ENCODE measurements at places on chromosomes 7 and 10. TPM values are rescaled to one million over a fixed set of nuclear protein-coding genes. Genes with fewer than 3 reads are reported as not detected.

Gene DDX56
- polyA plus RNA-seq: 52.6 TPM

Gene ZNF12
- polyA plus RNA-seq: 15.4 TPM

Gene STAMBPL1
- 50.3 TPM for polyA plus RNA-seq

Gene SYNPO2L
- 0.02 TPM for polyA plus RNA-seq

Gene UCN3
- polyA plus RNA-seq: not detected

Gene TRPV5
- not detected for polyA plus RNA-seq

Gene EGFR
- polyA plus RNA-seq: 59.0 TPM

Gene CYP3A7
- 0.17 TPM for polyA plus RNA-seq

Gene VWDE
- 0.02 TPM for polyA plus RNA-seq

Gene SNX8
- polyA plus RNA-seq: 53.0 TPM

DNA sequence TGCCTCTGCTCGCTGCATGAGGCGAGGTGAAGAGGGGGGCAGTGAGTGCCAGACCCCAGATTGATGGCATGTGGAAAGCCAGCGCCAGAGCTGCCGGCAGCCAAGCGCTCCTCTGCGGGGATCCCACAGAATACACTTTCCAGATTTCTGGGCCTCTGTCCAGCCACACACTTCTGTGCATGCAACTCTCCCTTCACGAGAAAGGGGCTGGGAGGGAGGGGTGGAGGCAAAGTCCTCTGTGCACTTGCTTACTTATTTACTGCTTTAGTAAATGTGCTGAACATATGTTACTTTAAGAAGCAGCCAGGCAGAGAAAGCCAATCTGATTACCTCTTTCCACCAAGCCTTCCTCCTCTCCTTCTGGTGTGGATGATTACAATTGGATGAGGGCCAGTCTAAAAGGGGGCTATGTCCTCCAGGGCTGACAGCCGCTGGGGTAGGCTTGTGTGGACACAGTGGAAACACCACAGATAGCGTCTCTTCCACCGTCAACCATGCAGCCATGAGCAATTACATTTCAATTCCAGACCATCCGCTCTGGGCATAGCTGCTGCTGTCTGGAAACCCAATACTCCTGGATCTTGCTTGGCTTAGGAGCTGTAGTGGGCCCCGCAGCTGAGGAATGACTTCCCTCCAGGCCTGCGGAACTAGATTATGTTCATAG, 322.8 kb upstream of the ANKRD30A start:
- no peak for DNase-seq

DNA sequence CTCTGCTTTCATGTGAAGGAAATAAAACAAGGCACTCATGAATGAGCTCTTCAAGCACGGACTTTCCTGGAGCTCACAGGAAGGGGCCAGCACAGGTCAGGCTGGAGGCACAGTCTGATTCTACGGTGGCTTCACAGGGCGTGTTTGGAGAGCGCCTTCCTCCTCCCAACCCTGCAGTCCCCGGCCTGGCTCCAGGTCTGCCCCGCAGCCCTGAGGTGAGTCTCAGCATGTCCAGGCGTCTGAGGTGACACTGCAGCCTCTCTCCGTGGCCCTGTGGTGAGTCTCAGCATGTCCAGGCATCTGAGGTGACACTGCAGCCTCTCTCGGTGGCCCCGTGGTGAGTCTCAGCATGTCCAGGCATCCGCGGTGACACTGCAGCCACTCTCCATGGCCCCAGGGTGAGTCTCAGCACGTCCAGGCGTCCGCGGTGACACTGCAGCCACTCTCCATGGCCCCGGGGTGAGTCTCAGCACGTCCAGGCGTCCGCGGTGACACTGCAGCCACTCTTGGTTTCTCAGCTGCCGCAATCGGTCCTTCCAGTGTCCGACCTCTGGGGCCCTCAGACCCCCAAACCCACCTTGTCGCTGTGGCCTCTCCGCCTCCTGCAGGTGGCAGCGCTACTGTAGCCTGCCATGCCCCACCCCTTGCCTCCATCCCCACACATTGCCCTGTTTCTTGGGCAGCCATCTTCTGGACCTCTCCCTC, 381.7 kb downstream of the DNAJB6 start:
- no peak for DNase-seq

GRCh38 chr7:136874393-136875032, 6.1 kb downstream of the CHRM2 start:
- no peak for DNase-seq

DNA sequence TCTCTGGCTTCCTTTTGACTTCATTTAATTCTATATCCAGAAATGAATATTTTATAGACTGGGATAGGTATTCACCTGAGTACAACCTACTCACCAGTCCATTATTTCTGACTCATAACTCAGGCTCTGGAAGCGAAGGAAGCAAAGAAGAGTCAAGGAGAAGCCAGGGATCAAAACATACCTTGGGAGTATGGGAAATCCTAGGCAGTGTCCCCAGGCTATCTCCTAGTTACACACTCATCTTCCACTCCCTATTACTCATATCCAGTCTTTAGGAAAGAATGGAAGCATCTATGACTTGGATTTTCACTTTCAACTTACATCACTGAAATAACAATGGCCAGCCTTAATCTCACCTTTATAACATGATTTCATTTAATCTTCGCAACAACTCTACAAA, 40.9 kb upstream of the ELAPOR2 start:
- DNase-seq: no peak

DNA sequence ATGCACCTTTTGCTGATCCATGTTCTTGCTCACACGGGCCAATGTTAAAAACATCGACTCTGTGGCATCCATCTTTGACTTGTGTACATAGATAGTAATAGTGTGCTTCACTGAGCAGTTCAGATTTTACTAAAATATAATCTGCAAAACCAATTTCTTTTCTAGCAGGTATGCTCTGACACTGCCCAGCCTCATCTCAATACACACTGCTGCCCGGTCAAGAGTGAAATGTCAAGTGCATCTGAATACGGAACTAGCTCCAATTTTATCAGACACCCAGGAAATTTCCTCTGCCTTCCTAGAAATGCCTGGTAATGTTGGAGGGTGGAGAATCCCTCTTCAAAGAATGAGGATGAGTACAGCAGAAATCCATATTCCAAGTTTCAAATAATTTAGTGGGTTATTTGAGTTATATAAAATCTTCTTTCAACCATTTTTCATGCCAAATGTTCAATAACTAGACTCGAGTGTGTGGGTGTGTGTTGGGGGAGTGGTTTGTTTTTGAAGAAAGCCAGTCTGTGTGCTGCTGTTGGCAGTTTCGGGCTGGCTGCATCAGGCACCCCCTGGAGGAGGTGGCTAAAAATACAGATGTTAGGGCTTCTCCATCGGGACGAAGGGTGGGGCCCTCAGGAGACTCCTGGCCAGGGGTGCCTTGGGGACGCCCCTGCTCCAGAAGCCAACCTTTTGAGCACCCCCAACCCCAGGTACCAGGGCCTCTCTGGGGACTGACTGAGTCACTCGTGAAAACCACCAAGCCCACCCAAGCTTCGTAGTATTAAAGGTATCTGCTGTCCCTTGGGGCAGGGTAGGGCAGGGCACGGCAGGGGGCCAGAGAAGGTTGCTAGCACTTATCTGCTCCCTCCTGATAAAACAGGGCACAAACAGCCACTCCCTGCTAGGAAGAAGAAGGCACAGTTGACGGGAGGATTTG, 15.4 kb downstream of the CTBP2 start:
- DNase-seq: no peak

DNA sequence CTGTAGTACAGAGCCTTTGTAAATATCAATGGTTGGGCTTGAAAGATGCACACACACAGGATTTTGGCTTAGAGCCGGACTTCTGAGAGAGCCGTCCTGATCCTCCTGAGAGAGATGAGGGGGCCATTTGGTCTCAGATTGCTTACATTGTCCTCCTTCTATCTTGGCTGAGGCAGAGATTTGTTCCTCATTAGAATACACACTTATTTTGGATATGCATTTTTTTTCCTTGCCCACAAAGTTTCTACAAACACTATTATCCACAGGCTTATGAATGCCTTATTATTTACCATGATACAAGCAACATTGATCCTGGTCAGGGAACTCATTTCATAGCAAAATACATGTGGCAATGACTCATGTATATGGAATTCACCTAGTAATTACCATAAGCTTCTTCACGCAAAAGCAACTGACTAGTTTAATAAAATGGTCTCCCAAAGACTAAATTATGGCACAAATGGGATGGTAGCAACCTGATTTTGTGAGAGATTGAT, 175.3 kb downstream of the MDFIC start:
- peak; percentile 49 for DNase-seq

DNA sequence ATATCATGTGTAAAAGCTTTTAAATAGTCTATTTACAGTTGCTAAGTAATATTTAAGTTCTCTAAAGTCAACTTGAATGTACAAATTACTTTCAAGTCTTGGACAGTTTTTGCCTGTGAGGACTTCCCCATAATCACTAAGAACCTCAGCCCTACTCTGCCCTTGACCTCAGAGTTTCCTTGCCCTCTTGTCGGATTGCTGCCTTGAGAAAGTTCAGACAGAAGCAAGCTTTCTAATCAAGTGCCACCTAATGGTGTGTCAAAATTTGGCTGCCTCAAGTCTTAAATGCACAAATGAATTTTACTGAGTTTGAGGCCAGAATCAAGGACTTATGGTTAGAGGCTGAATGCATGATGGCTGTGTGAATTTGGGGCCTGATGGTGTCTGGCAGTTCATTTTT, 88.3 kb upstream of the KAT6B start:
- no peak for DNase-seq

DNA sequence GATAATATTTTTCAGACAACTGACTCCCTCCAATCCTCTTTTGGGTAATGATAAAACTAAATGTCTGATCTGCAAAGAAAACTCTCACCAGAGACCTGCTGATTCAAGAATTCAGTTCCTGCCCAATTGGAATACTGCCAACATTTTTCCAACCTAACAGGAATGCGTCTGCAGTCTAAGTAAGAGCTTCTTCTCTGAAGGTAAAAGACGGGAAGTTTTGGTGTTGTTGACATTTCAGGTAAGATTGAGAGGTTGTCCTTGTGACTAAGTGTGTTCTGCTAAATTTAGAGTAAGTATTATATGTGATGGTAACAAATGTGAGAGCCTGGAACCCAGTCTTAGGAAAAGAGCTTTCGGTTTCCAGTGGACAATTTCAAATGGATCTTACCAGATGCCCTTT, 17.6 kb downstream of the IFIT5 start:
- no peak for DNase-seq

DNA sequence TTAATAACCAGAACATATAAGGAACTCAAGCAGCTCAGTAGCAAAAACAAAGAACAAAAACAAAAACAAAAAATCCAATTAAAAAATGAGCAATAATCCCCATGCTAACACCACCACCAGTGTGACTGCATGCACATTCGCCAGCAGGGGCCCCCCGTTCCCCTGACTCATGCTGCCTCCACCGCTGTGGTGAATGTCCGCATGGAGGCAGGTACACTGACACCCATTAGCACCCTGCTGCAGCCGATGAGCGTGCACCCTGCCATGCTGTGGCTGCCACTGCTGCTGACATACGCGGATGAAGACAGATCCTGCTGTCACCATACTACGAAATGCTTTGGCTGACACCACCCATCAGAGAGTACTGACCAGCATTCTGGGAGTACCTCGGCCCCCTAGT, 321.6 kb upstream of the LRRTM3 start:
- no peak for DNase-seq

DNA sequence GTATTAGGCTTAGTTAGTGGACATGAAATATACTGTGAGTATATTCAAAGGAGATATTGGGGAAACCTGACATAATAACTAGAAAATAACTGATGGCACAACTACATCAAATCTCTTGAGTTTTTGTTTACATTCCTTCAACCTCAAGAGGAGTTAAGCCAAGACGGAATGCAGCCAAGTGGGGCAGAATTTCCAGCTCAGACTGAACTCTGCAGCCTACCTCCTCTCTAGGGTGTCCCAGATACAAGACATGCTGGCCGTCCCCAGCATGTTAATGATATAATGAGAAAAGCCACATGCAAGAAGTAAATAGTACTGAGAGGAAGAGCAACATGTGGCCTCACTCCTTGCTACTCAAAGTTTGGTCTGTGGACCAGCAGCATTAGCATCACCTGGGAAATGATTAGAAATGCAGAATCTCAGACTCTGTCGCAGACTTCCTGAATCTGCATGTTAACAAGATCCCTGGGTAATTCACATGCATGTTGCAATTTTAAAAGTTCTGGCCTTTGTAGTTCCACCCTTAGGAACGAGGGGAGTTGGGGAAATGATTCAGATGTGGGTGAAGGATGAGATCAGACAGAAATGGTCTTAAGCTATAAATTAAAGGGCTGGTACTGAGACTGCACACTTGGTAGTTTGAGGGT, 118.4 kb upstream of the CACUL1 start:
- DNase-seq: no peak

DNA sequence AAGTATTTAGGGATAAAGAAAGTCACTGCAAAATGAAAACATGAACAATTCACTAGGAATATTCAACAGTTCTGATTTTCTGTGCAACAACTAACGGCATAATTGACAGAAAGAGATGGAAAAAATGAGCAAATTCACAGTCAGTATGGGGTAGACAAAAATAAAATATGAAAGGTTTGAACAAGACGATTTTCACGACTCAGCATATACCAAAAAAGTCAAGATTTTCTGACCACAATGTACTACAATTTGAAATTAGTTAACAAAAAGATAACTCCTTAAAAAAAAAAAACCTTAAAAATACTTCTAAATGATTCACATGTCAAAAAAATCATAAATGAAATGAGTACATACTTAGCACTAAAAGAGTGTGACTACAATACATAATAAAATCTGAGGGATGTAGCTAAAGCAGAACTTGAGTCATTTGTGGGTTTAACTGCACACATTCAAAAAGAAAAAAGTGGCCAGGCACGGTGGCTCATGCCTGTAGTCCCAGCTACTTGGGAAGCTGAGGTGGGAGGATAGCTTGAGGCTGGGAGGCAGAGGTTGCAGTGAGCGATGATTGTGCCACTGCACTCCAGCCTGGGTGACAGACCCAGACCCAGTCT, 22.6 kb upstream of the MTURN start:
- no peak for DNase-seq

- DNase-seq: no peak
Observed at GRCh38 chr7:55191926-55192692, 173.0 kb upstream of the LANCL2 start.

- no peak for DNase-seq
Observed at GRCh38 chr7:135726276-135726788, 1.7 kb downstream of the SLC13A4 start.

- DNase-seq: no peak
Observed at GRCh38 chr7:2192831-2193534, 39.8 kb downstream of the MAD1L1 start.

GRCh38 chr10:35316218-35316967, 19.9 kb upstream of the CCNY start:
- DNase-seq: no peak

DNA sequence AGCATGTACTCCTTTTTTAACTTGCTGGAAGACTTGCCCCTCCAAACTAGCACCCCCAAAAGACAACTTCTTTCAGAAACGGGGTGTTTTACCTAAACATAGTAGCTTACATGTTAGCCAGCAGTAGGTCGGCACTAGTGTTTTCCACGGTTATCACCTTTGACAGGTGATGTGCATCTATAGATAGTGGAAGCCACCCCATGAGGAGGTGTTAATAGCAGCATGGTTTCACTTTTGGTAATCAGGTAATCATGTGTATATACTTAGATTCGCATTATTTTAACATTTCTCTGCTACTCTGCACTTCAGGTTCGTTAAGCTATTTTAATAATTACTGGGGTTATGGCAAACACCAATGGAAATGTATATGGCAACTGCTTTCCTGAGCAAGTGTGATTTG, 17.6 kb downstream of the SRI start:
- no peak for DNase-seq

GRCh38 chr7:149147752-149148653, 750 bp downstream of the ZNF398 start:
- DNase-seq: no peak

Data from AG04450 (cell line).